AG04450 (cell line): ENCODE measurements at places on chromosomes 3 and 15.
A peak's percentile ranks its signal among the peaks of the same experiment; 100 is the strongest.

DNA sequence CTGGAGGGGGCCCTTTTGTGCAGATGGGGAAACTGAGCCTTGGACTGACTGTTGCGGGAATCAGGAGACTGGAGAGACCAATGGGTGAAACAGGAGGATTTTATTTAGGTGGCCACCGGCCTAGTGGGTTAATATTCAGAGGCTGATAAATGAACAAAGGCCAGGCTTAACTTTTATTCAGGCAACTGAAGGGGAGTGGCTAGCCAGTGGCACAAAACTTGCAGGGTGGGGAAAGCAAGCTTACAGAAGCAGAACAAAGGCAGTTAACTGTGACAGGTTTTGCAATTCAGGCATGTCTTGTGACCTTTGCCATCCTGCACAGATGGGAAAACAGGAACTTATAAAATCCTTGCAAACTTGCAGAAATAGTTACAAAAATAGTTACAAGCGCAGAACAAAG, 24.9 kb upstream of the ACAD9 start:
- DNase-seq = no peak

GRCh38 chr3:24829011-24829581, 334.4 kb upstream of the THRB start:
- DNase-seq = no peak

DNA sequence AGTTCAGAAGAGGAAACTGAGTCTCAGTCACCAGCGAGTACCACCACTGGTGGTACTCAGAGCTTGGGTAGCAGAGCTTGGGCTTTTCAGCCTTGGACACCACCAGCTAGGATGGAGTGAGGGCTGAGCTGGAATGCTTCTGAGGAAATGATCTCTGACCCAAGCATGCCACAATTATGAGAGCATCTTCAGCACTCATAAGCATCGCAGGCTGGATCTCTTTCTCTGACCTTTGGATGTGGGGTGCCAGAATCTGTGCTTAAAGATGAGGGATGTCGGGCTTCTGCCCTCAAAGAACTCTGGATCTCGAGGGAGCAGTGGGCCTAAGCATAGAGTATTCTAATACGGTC, 36.4 kb downstream of the ZNF710 start:
- peak; percentile 37 for DNase-seq

DNA sequence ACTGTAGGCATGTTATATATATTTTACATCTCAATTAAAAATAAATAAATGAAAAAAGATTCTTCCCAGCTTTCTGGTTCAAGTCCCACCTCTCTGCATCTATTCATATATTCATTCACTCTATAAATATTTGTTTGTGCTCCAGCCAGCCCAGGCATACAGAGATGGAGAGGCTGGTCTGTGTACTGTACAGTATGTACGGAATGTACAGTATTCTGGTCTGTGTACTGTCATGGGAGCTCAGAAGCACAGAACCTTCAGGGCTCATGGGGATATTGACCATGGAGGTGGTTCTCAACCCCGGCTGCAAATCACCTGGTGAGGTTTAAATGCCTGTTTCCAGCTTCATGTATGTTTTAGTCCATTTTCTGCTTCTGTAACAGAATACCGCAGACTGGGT, 13.8 kb downstream of the CORO2B start:
- DNase-seq = no peak

GRCh38 chr3:17407576-17407975, 334.9 kb downstream of the TBC1D5 start:
- DNase-seq = no peak

GRCh38 chr15:48374472-48374871, 43.2 kb downstream of the DUT start:
- no peak for DNase-seq

GRCh38 chr15:93997071-93997658, 234.2 kb upstream of the MCTP2 start:
- peak; percentile 8 for DNase-seq

- no peak for DNase-seq
Observed at GRCh38 chr3:190491533-190492054, 22.3 kb upstream of the IL1RAP start.

DNA sequence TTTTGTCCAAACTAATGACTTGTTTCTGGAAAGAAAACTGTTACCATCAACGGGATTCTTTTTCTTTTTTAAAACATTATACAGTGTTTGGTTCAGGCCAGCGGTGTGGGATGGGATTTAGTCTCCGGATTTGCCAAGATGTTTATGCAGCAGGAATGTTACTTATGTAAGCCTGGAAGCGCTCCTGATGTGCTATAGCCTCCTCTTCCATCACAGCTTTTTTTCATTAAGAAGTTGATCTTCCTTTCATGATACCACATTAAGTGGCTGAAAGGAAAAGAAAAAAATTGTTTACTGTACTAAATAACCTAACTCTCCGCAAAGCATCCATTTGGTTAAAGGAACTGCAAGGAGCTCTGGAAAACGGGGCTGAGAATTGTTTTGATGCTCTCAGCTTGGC, 120.5 kb upstream of the ALDH1A3 start:
- DNase-seq = peak; percentile 69

DNA sequence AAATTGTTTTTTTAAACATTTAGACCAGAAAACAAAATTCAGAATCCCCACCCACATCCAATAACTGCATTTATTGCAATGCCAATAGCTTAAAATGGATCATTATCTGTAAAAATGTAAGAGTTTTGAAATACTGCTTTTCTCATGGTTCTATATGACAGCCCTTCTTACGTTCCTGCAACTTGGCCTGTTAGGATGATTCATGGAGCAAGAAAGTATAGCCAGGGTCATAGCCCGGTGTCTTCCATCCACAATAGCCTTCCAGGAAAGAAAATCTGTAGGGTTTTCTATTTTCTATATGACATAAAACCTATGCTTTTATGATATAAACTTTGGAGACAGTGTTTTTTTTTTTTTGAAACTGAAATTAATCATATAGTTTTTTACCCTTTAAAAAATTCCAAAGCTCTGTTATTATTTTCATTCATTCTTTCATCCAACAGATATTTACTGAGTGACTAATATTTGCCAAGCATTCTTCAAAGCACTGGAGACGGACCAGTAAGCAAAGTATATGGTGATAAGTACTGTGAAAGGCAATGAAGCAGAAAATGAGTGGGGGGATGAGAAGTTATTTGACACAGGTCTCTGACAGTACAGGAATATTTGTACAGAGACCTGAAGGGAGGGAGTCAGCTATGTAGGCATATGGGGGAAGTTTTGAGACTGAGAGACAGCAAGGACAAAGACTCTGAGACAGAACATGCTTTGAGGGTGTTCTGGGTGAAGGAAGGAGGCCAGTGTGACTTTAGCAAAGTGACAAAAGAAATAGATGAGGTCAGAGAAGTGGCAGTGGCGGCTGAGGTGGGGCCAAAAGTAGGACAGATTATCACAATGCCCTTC, 29.0 kb upstream of the SLC2A2 start:
- DNase-seq = no peak

DNA sequence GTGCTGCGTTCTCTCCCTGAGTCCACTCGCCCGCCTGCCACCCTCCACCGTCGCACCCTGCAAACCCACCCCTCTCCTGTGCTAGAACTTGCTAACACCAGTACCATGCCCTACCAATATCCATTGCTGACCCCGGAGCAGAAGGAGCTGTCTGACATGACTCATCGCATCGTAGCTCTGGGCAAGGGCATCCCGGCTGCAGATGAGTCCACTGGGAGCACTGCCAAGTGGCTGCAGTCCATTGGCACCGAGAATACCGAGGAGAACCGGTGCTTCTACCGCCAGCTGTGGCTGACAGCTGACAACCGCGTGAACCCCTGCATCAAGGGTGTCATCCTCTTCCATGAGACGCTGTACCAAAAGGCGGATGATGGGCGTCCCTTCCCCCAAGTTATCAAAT, 4.9 kb upstream of the ALAS1 start:
- no peak for DNase-seq

DNA sequence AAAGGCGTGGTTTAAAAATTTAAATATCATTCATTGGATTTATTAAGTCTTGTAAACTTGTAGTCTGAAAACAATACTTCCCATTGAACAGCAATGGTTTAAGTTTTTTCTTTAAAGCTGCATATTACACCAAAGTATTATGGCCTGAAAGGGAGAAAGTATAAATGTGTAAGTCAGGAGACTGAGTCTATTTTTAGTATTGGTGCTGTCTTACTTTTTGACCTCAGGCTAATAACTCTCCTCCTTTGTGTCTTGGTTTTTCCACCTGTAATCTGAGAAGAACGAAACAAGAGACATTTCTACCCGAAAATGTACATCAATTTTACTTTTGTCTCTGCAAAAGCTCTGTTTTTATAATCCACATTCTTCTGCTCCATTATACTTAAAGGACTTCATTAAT, 7.6 kb downstream of the C15orf61 start:
- no peak for DNase-seq

DNA sequence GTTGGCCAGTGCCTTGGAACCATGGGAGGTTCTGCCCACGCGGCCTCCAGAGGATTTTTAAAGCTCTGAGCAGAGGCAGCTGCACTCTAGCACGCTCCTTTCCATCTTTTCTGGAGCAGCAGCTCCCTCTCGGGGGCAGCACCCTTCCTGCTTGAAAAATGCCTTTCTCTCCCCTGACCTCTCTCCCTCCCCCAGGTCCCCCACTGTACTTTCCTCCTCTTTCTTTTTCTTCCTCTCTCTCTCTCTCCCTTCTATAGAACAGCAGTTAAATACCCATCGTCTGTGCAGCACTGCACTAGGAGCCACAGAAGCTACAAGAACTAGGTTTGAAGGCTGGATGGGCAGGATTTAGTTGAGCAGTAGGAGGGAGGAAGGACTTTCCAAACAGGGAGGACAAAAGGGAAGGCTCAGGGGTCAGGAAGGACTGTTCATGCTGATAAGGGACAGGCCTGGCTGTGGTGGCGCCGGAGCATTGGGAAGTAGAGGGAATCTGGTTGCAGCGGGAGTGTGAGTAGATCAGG, 4.4 kb downstream of the ALPK3 start:
- DNase-seq = no peak

GRCh38 chr3:45546126-45546620, 48.4 kb upstream of the LIMD1 start:
- no peak for DNase-seq

DNA sequence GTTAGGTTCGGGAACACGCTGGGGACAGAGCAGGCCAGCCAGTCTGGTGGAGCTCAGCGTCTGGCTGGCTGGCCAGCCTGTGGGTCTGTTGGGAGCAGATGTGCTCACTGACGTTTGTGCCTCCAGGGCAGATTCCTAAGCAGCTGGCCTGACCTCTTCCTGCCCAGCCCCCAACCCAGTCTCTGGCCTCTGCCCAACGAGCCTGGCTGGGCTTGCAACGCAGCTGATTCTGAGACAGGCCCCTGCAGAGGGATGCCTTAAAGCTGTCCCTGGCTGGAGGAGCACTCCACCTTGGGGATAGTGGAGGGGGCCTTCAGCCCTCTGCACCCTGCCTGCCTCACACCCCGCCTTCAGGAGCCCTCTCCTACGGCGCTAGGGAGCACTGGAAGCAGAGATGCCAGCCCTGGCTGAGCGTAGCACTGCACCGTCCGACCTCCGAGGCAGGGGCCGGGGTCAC, 46.0 kb downstream of the KLF13 start:
- DNase-seq = peak; percentile 34

- DNase-seq = no peak
Observed at GRCh38 chr15:96889734-96890480, 559.4 kb downstream of the NR2F2 start.

- no peak for DNase-seq
Observed at GRCh38 chr3:70108072-70108471, 108.5 kb downstream of the SAMMSON start.
